ENCODE measurements at places on chromosomes 3 and 15. TPM values are rescaled to one million over a fixed set of nuclear protein-coding genes. Genes with fewer than 3 reads are reported as not detected.

DNA sequence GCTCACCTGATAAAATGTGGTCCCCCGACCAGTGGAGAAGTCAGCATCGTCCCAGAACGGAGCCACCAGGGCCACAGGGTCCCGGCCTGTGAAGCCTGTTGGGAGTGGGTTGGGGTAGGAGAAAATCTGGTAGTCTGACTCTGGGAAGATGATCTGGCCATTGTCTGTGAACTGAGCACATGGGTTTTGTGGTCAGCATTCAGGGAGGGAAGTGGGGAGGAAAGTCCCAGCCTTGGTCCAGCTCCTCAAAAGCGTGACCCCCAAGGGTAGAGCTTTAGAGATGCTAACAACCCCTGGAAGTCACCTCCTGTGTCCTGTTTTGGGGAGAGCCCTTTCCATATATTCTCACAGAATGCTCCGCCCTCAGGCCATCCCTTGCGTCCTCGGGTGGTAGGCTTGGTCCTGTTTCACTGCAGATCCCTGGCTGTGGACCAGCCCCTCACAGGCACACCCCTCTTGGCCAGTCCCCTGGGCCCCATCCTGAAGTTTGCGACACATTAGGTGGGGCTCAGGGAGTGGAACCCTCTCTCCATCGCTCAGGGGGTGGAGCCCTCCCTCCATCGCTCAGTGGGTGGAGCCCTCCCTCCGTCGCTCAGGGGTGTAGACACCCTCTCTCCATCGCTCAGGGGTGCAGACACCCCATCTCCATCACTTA lies 40.0 kb downstream of the MUC4 start:
- no peak overlapping the region for H3K27ac ChIP-seq
- no peak for DNase-seq
- no peaks in the 10 kb centered on the region for H3K36me3 ChIP-seq
- no peak overlapping the region for H3K4me3 ChIP-seq

DNA sequence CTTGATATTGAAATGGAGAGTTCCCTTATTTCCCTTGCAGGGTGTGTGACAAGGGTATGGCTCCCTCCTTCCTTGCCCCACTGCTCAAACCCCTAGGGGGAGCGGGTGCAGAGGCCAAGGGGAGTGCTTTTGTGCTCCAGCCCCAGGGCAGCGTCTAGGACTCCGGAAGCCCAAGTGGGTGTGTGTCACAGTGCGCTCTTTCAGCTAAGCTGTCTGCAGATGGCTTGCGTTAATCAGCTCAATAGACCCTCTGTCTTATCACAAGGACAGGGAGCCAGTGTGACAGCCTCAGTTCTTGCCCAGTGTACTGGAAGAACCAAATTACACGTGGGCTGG lies 523.6 kb upstream of the LMCD1 start:
- H3K27me3 ChIP-seq: peaks cover 2% of the 10 kb centered on the region
- no peak overlapping the region for H3K4me3 ChIP-seq
- H3K4me1 ChIP-seq: peaks cover 2% of the 10 kb centered on the region
- no peak overlapping the region for H3K27ac ChIP-seq
- no peak for DNase-seq

DNA sequence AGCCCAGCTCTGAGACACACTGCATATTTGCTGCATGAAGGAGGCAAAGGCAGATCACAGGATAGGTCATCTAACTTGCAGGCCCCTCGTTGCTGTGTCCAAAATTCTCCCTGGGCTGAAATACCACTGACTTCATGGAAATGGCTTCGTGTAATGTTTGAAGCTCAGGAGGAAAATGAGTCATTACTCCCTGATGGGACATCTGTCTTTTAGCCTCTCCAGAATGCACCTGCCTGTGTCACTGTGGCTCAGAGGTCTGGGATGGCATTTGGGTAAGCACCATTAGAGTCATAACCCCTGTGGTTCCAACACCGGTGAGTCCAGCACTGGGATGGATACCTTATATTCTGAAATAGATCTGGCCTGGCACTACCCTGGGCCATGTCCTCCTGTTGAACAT lies 51.5 kb downstream of the IL12A start:
- H3K27ac ChIP-seq: no peak overlapping the region
- H3K27me3 ChIP-seq: peaks cover 38% of the 10 kb centered on the region
- no peak for DNase-seq

GRCh38 chr3:188827576-188827975 lies 344.2 kb upstream of the TPRG1 start:
- H3K4me3 ChIP-seq: no peak overlapping the region
- DNase-seq: no peak
- H3K27ac ChIP-seq: no peak overlapping the region
- no peaks in the 10 kb centered on the region for H3K36me3 ChIP-seq

DNA sequence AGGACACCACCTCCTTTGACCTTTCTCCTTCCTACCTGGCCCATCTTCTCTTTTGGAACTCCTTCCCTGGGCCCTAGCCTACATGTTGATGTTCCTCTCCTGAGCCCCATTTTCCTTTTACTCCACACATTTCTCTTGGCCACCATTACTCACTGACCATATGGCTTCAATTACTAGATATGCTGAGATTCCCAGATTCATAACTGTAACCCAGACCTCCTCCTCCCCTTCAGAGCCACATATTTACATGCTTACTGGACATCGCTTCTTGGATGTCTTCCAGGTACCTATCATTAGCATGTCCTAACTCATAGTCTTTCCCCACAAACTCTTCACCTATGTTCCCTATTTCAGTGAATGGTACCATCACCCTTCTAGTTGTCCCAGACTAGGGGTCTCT lies 24.4 kb upstream of the TRIM59 start:
- no peak overlapping the region for H3K4me3 ChIP-seq

DNA sequence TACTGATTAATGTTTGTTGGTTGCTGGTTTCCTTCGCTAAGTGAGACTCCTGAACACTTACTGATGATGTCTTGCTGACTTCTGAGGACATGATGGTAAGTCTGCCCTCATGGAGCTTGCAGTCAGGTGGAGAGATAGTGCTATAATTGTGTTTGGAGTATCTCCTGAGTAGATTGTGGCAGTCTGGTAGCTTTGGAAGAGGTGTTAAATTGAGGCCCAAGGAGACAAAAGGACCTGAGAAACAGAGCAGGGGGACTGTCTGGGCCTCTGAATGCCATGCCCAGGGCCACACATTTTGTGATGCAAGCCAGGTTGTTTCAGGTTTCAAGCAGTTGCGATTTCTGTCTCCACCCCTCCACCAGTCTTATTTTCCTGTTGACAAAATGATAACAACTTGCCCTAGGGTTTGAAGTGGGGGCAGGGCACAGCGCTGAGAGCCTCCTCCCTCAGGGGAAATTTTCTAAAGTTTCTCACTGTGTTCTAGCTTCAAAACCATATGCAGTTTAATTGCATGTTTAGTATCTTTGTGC lies 16.7 kb downstream of the SMAD3 start:
- peak; percentile 83 for DNase-seq
- H3K4me1 ChIP-seq: peaks cover 81% of the 10 kb centered on the region

Gene GCHFR
- total RNA-seq: 28.1 TPM

All from activated naive CD4-positive, alpha-beta T cell treated with anti-CD3 and anti-CD28 coated beads for 36 hours (primary cell).